ENCODE measurements at places on chromosomes 12 and 14.

GRCh38 chr14:101781240-101782061 lies 19.9 kb downstream of the PPP2R5C start:
- no peak for DNase-seq

- no peak for DNase-seq
Observed at GRCh38 chr14:104181761-104182530, 43.6 kb downstream of the KIF26A start.

- no peak for DNase-seq
Observed at GRCh38 chr12:78275886-78276285, 445.2 kb downstream of the NAV3 start.

DNA sequence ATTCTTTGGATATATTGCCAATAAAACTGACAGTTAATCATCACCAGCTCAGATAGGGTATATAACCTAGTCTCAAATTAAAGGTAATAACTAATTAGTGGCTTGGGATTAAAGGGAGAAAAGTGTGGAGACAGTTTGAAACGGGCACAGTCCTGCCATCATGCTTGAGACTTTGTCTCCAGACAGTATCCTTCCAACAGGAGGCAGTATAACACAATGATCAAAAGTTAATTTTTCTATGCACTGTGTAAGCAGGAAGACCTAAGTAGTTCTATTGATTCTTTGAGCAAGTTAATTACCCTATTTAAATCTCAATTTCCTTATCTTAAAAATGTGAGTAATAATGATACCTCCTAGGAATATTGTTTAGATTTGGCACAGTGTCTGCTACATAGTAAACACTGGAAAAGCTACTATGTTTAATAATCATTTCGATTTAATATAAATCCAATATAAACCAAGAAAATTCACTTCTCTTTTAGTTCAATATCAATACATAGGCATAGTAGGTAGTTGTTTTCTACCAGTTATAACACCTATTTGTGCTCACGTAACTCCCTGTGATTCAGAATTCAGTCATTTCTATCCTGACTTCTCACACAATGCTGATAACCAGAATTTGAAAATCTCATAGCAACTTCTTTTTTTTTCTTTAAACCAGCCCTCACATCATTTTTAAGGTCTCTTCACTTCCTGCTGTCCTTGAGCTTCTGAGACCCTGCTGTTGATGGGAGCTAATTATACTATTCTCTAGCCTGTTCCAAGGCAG lies 53.7 kb downstream of the GALNT4 start:
- no peak for DNase-seq

DNA sequence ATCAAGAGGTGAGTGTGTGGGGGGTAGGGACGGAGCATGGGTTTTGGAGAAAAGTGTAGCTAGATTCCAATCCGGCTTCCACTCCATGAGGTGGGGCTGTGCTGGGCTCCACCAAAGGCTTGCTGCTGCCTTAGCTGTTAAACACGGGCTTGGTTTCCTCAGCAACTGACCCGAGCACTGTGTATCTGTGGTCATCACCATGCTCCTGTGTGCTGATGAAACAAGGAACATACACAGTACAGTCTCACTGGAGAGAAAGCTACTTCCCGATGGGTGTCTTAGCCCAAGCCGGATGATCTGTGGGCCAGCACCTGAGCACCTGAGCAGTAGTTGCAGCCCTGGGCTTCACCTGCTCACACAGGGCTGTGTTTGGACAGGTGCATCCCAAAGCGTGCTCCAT lies 52.9 kb upstream of the VRK1 start:
- DNase-seq: no peak

- DNase-seq: no peak
Observed at GRCh38 chr14:101126731-101127130, 223.2 kb upstream of the RTL1 start.

DNA sequence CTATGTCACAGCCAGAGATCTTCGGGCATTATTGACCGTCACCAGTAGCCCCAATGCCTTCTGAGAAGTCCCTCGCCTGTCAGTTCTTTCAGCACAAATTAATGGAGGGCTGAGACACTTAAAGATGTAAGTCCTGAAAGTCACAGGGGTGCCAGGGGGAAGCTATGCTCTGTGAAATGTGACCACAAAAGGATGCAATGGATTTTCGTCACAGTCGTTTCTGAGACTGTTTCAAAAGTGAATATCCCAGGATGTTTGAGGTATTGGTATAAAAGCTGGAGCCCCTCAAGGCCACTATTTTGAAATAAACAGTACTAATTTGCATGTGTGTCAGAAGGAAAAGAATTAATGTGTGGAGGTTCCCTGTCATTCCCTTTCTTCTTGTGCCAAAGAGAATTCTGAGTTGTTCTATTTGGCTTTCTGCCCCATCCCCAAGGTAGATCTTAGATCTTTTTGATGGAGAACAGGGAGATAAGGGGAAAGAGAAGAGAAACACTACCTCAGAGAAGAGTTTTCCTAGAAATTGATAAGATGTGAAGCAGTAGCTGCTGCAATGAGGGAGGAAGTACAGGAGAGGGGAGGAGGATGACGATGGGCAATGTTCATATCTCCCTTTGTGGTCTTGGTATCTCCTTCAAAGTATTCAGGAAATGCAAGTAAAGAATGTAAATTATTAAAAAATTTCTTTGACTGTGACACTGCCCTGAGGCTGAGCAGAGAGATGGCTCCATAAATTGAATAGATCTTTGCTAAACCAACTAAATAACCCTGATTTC lies 101.8 kb upstream of the NAP1L1 start:
- DNase-seq: no peak

DNA sequence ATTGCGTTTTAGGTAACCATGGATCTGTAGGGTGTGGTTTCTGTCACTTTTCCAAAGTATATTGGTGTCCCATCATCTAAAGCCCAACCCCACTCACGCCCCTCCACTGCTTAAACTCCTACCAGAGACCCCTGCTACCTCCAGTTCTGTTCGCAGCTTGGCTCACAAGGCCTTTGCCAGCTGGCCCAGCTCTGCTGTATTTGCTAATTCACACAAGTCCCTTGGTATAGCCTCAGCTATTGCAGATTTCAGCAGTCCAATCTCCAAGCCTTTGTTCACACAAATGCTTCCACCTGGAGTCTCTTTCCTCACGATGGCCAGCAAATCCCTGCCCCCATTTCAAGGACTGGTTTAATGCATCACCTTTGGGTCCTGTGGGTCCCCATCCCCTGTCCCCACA lies 24.2 kb downstream of the ISCA2 start:
- no peak for DNase-seq

DNA sequence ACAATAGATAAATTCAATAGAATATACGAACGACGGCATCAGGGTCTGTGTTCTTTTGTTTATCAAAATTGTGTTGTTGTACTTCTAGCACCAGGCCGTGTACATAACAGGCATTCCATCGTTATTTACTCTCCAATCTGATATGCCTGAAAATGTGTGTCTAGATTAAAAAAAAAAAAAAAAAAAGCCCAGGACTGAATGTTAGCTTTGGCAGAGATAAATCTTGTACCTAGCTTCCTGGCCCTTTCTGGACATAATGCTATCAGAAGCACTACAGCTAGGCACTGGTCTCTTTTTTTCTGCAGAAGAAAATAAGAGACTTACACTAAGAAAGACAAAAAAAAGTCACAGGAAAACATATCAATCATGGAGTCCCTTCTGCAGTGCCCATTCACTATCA lies 37.0 kb downstream of the CDKL1 start:
- DNase-seq: no peak

DNA sequence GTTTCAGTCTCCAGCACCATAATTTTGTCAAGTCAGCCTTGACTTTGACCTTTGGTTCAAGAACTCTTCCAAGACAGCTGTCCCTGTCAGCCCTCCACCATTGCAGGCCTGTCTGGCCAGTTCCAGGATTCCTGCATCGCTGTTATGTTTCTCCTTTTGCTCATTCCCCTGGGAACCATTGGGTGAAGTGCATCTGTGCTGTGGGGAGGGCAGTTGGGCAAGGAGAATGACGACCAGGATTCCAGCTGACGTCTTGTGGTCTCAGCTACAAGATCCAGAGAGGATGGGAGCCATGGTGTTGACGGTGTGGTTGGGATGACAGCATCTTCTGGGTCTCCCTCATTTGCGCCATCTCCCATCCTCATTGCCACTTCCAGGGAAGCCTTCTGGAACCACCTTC lies 45.9 kb upstream of the SLC24A4 start:
- no peak for DNase-seq

GRCh38 chr14:93105362-93105761 lies 10.4 kb downstream of the ITPK1 start:
- no peak for DNase-seq

- no peak for DNase-seq
Observed at GRCh38 chr12:49305762-49306510, 11.0 kb downstream of the PRPH start.

DNA sequence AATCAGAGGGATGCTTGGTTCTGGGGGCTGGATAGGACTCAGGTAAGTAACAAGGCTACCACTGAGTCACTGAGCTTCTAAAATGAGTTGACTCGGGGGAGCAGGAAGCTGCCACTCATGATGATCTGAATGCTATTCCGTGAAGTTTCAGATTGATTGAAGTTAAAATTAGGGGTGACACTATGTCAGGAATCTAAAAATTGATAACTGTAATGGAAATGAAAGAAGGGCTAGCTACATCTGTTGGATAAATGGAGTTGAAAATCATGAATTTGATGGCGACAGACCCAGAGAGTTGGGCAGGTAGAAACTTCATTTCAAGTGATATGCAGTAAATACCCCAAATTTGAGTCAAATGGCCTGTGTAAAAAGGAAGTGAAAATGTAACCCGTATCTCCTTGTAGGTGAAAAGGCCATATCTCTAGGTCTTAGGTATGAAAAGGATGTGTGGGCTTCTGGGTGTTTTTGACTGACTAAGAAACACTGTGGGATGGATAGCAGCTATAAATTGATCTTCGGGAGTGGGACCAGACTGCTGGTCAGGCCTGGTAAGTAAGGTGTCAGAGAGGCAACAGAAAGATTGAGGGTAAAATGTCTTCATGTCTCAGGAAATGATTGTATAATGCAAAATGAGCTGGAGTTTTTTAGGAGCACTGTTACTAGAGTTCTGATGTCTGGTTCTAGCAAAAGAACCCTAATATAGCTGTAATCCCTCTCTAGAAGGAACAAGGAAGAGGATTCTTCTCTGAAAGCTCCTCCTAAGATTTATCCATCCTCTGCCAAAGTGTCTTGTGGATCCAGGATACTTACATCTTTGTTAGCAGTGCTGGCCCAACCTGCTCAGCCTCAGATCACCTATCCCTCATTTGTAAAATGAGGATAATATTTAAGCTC lies 57.3 kb downstream of the DAD1 start:
- peak; percentile 79 for DNase-seq

- no peak for DNase-seq
Observed at GRCh38 chr14:105479431-105480158, 5.0 kb downstream of the CRIP2 start.

DNA sequence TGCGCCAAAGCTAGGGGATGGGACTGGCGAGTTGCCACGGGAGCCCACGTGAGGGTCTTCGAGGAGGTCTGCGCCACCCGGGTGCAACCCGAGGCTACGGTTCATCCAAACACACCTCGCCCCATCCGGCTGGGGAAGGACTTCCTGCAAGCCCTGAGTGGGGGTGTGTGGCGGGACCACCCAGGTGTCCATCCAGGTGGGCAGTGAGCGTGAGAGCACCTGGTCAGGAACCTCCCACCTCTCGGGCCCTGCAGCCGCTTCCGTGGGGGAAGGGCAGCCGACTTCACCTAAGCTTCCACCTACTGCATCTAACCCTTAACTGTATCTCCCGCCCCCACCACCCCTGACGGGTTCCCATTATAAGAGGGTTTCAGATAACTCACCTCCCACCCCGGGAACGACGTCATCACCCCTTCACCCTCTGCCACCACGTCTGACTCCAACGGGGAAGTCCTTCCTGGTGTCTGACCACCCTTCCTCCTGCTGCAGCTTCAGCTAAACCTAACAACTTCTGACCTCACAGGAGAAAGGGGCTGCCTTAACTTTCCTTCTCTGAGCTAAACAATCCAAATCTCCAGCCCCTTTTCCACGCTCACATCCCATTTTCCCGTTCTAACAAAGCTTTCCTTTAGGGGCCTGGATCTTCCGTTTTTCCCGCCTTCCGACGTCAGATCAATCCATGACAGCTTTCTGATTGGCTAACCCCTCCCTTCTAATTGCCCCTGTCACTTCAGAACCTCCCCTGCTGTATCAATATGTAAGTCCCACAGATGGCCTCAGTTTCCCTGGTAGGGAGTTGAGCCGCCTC lies 27.4 kb upstream of the SMUG1 start:
- DNase-seq: peak; percentile 67

GRCh38 chr12:112283546-112283945 lies 98.7 kb downstream of the HECTD4 start:
- DNase-seq: no peak

GRCh38 chr12:116508145-116509121 lies 50.7 kb upstream of the MAP1LC3B2 start:
- DNase-seq: no peak

DNA sequence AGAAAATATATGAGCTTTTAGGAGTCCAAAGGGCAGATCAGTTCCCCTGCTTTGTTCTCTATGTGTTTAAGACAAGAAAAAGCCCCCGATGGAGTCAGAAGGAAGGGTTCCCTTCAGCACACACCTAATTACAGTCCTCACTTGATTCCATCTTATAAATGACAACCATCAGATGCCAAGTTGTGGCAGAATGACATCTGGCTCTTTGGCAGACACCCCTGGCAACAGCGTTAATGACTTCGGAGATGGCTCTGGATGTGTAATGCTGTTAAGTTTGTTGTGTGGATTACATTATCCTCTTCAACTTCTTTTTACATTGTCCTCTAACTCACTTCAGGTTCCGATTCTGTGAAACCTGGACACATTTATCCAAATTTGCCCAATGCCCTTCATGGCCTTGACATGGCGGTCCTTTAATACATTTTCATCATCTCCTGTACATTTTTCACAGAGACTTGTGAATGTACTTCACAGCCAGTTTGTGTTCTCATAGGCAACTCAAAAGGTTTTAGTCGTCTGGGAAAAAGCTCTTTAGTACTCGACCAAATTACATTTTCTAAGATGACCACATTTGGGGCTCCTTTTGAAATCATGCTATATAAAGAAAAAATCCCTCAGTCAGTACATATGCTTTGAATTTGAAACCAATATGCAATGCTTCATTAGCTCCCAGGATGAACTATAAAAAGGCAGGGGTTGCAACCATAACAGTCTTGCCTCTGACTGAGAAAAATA lies 667.8 kb downstream of the NOVA1 start:
- no peak for DNase-seq
